ENCODE measurements at places on chromosomes 5 and 9.

DNA sequence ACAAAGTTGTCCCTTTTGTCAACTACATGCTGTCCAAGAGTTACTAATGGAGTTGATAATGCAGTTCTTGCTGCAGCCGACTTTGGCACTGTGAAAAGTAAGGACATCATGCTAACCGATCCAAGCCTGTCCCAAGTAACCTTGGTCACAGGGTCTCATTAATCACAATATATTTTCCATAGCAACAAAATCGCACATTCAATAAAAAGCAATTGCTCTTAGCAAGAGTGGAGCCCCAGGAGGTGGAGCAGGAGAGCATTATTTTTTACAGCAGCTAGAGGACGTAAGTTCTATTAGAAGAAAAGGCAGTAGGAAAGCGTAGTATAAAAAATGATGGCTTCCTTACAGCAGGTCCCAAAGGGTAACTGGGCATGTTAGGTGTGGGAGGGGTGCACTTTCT is 570.3 kb downstream of the EBF1 start:
- DNase-seq = no peak

DNA sequence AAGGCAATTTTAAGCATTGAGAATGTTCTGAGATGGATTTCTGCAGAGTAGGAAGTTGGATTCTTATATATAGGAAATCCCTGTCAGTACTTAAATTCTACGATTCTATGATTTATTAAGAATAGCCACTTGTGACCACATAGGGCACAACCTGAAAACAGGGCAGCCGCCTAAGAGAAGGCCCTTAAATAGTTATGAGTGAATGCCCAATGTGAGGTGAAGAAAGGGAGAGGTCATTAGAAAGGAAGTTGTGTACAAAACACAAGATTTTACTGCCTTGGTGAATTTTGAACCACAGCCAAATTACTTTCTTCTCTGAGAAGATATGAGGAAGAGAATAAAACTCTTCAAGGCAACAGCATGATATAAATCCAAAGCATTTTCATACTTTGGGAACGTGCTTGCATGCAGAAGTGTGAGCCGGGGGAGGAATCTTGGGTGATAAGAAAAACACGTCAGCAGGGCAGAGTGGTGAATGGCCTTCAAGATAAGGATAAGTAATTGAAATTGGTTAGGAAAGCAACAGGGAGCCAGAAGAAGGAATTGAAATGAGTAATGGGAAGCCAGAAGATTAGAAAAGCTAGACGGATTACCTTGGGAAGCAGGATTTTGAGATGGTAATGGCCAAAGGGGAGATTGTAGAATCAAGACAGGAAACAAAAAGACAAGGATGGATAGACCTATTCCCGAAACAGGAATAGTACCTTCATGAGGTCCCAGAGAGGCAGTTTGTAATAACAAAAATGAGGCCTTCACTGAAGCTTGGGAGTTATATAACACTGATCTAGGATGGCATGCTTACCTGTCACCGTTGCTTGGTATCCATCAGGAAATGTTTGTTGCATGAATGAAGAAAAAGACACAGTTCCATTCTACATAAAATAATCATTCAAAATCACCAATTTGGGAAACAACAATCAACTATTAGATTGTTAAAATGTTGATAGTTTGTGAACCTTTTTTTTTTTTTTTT is 244.3 kb downstream of the PDE4D start:
- no peak for DNase-seq

- no peak for DNase-seq
These were observed 11.2 kb downstream of the SLC22A4 start for GRCh38 chr5:132305420-132305819.

GRCh38 chr5:92119110-92119509 is 736.0 kb upstream of the ARRDC3 start:
- no peak for DNase-seq

- no peak for DNase-seq
These were observed 92.7 kb downstream of the COL5A1 start for GRCh38 chr9:134734270-134734669.

DNA sequence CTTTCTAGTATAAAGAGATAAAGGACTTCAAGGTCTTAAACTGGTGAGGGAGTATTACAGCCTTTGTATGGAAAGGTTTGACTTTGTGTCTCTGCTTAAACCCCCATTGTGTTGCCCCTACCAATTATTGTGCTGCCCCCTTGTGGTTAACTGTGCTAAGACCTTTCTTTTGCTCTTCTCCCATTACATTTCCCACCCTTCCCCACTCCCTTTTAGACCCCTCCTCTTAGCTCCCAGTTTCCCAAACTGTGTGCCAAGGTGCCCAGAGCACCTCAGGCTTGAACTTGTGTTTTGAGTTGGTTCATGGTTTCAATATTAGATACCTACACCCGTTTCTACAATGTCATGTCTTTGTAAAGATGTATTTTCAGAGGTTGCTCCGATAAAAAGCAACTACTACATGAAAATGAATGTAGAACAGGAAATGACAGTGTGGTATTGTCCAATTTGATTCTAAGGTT is 2.9 kb downstream of the JAK2 start:
- peak; percentile 18 for DNase-seq

DNA sequence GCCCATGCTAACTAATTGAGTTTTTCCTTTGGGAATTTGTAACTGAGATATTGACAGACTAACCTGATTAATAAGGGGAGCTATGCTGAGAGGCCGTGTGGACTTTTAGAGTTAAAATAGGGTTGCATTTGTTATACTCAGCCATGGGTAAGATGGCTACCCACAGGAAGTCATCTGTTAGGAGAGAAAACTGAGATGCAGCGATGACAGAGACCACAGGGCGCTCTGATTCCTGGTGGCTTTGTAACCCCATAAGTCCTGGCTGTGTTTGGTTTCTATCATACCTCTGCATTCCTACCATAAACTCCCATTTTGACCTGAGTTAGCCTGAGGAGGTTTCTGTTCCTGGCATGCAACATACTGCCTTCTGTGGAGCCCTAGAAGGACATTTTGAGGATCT is 19.5 kb upstream of the PANK3 start:
- DNase-seq = no peak

DNA sequence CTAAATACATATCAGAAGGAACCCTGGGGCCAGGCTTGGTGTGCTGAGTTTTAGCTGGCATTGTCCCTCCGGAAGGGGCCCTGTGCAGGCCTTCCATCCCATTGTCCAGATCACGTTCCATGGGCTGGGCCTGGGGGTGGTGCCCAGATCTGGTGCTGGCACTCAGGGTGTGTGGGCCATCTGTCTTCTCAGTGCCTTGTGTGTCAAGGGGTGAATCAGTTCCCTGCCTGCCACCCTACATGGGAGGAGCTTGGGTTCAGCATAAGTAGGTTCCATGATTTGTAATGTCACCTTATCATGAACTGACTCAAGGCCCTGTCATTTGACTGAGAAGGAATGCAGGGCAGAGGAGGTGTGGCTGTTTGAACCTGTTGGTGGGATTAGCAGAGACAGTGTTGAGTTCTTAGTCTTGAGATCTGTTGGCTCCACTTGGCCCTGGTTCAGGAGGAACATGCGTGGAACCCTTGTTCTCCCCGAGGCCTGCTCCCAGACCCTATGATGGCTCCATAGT is 176.8 kb downstream of the MACROH2A1 start:
- DNase-seq = peak; percentile 6

DNA sequence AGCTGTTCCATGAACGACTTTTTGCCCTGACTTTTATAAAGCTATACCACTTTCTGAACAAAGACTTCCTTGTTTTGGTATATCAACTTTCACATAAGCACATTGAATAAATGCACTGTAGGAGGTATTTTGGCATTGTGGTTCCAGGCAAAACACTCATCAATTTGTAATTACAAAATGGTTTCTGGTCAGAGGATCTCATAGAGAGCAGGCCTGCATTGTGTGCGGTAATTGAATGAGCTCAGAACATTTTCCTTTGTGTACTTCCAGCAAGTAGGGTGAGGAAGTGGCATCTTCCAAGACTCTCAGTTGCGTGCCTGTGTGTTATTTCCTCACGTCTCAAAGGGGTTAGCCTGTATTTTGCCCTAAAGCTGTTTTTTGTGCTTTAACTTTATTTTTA is 89.2 kb downstream of the PDE6A start:
- DNase-seq = no peak

- DNase-seq = no peak
These were observed 216.0 kb downstream of the FBXL7 start for GRCh38 chr5:15715967-15716366.

DNA sequence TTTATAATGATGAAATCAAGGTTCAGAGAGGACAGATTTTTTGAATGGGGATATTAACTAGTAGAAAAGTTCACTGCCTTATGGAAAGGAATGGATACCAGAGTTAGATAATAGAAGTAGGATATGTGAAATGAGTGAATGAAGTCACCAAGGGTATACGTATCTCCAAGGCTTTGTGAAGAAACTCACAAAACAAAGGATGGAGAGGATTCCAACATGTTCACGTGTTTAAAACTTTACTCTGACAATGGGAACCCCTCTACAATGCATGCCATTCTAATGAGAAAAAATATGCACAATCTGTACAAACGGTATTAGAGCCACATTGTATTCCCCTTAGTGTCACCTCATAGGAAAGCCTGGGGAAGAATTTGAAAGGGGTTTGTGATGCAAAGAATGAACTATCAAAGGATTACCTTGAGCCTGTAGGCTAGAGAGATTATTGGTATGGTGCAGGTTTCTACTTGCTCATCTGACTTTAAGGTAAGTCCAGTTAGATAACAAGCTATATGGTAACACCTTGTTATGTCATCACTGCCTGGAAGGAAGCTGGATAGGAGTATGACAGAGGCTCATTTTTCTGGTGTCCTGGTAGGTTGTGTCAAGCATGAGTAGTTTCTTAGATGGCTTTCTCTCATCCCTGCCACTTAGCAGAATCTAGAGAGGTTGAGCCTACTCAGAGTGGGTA is 250.3 kb upstream of the SEMA6A start:
- no peak for DNase-seq

DNA sequence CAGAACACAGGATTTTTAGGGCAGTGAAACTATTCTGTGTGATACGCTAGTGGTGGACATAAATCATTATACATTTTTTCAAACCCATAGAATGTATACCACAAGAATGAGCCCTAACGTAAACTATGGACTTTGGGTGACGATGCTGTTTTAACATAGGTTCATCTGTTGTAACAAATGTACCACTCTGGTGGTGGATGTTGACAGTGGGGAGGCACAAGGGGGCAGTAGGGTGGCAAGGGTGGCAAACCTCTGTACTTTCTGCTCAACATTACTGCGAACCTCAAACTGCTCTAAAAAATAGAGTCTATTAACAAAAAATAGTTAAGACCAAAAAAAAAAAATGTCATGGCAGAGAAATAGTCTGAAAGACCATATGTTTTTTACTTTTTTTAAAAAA is 9.1 kb upstream of the MVB12B start:
- no peak for DNase-seq

GRCh38 chr5:96785326-96786109 is 22.2 kb downstream of the ERAP1 start:
- no peak for DNase-seq

DNA sequence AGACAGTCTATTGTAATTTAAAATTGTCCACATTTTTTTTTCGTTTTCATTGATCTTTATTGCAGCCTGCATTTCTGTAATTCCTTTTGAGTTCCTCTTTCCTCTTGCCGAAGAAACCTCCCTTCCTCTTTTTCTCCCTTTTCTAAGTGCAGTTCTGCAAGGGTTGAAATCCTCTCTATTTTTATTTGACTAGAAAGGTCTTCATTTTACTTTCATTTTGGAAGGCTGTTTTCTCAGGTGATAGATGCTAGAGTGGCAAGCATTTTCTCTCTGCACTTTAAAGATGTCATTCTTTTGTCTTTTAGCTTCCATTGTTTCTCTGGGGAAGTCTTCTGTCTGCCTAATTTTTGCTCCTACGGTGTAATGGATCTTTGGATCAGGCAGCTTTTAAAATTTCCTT is 248.5 kb downstream of the SMARCA2 start:
- no peak for DNase-seq

- peak; percentile 95 for DNase-seq
These were observed 169.9 kb downstream of the SLC28A3 start for GRCh38 chr9:84170521-84171141.

- no peak for DNase-seq
These were observed 82.7 kb downstream of the BNC2 start for GRCh38 chr9:16787724-16788123.

DNA sequence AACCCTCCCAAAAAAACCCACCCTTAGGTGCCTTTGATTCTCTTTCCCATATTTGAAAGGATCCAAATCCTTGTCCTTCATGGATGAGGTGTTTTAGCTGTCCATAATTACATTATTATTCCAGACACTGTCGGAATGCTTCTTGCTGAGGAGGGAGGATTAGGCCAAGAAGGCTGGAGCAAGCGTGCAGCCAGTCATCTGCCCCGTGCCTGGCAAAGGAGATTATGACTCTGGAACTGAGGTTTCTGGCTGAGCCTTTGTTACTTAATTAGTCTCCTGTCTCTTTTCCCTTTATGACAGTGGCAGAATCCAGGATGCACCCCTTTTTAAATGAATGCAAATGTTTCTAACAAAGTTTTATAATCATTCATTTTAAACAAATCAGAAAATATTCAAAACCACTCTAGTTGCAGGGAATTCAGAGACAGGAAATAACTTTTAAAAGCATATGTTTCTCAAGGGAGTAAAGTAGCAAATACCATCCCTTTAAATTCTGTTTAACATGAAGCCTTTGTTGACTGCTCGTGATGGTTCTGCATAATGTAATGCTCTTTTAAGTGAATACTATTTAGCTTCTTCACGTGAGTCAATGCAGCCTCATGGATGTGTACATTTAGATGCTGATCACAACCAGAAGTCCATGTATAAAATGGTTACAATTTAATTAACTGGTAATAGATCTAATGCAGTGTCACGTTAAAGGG is 69.8 kb downstream of the GALNT10 start:
- no peak for DNase-seq

- DNase-seq = peak; percentile 39
These were observed 1.4 kb upstream of the ENC1 start for GRCh38 chr5:74641735-74642542.

GRCh38 chr9:75906531-75906930 is 16.1 kb downstream of the PCSK5 start:
- no peak for DNase-seq

DNA sequence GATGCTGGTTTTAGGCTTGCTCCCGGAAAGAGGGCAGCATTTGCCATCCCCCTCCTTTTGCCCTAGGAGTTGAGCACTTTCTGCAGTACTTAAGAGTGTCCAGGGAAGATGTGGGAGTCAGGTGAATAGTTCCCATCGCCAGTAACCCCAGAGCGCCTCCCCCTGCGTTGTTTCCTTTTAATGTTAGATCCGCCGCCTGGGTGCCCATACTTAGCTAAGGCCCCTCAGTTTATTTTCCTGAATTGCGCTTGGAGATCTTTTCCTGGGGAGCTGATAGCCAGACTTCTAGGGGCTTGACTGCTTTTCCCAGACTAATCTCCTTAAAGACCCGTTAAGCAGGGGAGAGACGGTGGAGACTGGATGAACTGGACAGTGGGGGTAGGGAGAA is 377 bp upstream of the PCDHAC2 start:
- DNase-seq = no peak

GRCh38 chr9:93549611-93550010 is 26.8 kb upstream of the PHF2 start:
- no peak for DNase-seq

- no peak for DNase-seq
These were observed 214.7 kb upstream of the NMUR2 start for GRCh38 chr5:152619756-152620155.
